Stimulated activated CD4-positive, alpha-beta T cell treated with anti-CD3 and anti-CD28 coated beads, Interleukin-1b, Interleukin-23, amount 100 ng/mL, for 24 hours (primary cell): ENCODE measurements at places on chromosomes 7 and 10.
A peak's percentile ranks its signal among the peaks of the same experiment; 100 is the strongest.

GRCh38 chr7:90239050-90239449, 5.9 kb upstream of the CFAP69 start:
- no peak for DNase-seq

GRCh38 chr7:134368851-134369544, 52.3 kb upstream of the SLC35B4 start:
- DNase-seq: no peak

- no peak for DNase-seq
Measured at GRCh38 chr7:33050535-33051318, 11.8 kb downstream of the NT5C3A start.

GRCh38 chr7:115097175-115097671, 175.3 kb downstream of the MDFIC start:
- DNase-seq: no peak

DNA sequence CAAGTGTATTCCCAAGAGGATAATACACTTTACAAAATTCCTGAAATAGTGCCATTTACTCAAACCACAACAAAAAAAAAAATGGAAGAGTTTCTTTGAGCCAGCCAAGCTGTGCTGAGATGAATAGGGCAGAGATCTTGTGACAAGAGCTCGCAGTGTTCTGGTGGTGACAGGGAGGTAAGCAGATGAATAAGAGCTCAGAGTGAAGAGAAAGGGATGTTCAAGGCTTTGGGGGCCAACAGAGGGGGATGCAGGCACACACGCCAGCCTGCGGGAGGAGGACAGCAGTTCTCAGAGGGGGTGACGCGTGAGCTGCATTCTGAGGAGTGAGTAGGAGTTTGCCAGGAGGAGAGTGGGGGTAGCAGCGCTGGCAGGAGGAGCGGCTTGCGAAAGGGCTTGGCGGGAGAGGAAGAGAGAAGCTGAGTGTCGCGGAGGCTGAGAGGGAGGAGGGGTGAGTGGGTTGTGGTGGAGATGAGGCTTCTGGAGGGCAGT, 194.4 kb upstream of the IMMP2L start:
- DNase-seq: no peak

GRCh38 chr10:30783939-30784501, 154.5 kb upstream of the LYZL2 start:
- peak; percentile 71 for DNase-seq

GRCh38 chr10:75508814-75509306, 77.4 kb downstream of the LRMDA start:
- no peak for DNase-seq

DNA sequence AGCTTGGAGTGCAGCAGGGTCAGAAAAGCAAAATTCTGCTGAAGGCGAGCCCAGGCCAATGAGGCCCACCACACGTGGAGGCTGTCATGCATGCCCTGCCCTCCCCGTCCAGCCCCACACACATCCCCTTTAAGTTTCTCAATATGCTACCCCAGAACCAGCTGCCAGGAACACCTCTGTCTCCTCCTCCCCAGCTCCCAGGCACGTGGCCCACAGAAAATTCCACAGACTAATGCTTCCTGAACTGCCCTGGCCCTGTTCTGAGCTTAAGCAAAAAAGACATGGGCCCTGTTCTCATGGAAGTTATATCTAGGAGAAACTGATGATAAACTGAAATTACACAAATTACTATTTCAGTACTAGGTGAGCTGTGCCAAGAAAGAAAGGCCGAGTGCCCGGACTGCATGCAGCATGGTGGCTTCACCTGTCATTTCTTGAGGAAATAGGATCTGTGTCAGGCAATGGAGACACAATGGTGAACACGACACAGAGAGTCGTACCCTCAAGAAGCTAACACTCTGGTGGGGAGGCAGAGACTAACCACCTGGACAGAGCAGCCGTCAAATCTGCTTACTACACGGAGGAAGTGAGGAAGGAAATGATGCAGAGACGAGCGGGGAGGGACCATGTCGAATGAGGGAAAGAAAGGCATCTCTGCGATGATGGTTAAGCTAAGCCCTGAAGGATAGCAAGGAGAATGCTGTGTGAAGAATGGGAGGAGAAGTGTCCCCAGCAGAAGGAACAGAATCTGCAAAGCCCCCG, 44.5 kb downstream of the PODXL start:
- no peak for DNase-seq
